ENCODE measurements at places on chromosomes 6 and 20. TPM values are rescaled to one million over a fixed set of nuclear protein-coding genes. Genes with fewer than 3 reads are reported as not detected.

The CDKN1A gene
- total RNA-seq, result 10.5 TPM

The SLC17A3 gene
- total RNA-seq, result 0.81 TPM

The ABHD12 gene
- 30.9 TPM for total RNA-seq

The PDE10A gene
- not detected for total RNA-seq

DNA sequence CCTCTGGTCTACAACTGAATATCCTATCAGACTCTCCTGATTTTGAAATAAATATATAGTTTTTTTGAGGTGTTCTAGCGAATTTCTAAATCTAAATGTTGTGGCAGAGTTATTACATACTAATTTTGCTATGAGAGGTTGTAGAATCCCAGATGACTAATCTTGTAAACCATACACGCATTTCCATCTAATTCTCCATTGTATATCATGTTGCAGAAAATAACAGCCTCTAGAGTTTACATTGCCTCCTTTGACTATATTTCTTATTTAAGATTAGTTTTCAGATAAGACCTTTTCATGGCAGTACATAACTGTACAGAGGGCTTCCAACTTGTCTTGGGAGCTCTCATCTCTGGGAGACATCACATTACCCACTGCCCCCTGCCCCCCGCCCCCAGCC lies 22.9 kb downstream of the PTPN1 start:
- H3K27me3 ChIP-seq, result no peaks in the 10 kb centered on the region
- no peak for DNase-seq
- no peak overlapping the region for H3K27ac ChIP-seq
- peaks cover 2% of the 10 kb centered on the region for H3K36me3 ChIP-seq
- no peak overlapping the region for H3K4me3 ChIP-seq

- H3K4me3 ChIP-seq, result no peak overlapping the region
- no peak overlapping the region for H3K27ac ChIP-seq
- no peak for DNase-seq
- H3K36me3 ChIP-seq, result no peaks in the 10 kb centered on the region
- no peaks in the 10 kb centered on the region for H3K4me1 ChIP-seq
These were observed 748.4 kb downstream of the PTPRT start for GRCh38 chr20:42441196-42441863.

DNA sequence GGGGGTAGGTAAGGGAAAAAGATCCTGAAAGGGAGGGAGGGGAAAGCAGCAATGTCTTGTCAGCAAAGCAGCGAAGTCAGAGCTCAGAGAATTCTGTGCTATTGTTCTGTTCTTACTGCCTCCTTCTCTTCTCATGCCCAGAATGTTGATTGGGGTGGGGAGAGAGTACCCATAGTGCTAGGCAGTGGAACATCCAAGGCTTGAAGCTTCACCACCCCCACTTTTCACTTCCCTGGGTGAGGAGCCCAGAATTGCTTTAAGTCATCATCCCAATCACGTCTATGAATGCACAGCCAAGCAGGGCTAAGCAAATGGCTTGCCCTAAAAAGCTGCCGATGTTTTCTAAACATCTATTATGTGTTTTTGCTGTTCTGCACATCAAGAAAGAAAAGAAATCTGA lies 16.5 kb downstream of the REPS1 start:
- peaks cover 75% of the 10 kb centered on the region for H3K4me1 ChIP-seq
- no peak overlapping the region for H3K27ac ChIP-seq
- no peaks in the 10 kb centered on the region for H3K27me3 ChIP-seq
- H3K4me3 ChIP-seq, result no peak overlapping the region

GRCh38 chr6:97059473-97059872 lies 134.9 kb downstream of the KLHL32 start:
- peak; percentile 29 for DNase-seq
- H3K4me1 ChIP-seq, result no peaks in the 10 kb centered on the region
- no peaks in the 10 kb centered on the region for H3K36me3 ChIP-seq
- H3K4me3 ChIP-seq, result no peak overlapping the region
- H3K27ac ChIP-seq, result no peak overlapping the region
- no peaks in the 10 kb centered on the region for H3K27me3 ChIP-seq

DNA sequence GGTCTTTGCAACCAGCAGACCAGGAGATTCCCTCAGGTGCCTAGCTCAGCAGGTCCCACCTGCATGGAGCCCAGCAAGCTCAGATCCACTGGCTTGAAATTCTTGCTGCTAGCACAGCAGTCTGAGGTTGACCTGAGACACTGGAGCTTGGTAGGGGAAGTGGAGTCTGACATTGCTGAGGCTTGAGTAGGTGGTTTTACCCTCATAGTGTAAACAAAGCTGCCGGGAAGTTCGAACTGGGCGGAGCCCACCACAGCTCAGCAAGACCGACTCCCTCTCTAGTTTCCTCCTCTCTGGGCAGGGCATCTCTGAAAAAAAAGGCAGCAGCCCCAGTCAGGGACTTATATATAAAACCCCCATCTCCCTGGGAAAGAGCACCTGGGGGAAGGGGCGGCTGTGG lies 34.3 kb downstream of the PRSS35 start:
- H3K4me3 ChIP-seq, result no peak overlapping the region
- H3K27me3 ChIP-seq, result no peaks in the 10 kb centered on the region
- no peak for DNase-seq
- H3K27ac ChIP-seq, result no peak overlapping the region
- H3K4me1 ChIP-seq, result no peaks in the 10 kb centered on the region
- no peaks in the 10 kb centered on the region for H3K36me3 ChIP-seq

- H3K36me3 ChIP-seq, result peaks cover 38% of the 10 kb centered on the region
- H3K27ac ChIP-seq, result no peak overlapping the region
- peak; percentile 17 for DNase-seq
- no peaks in the 10 kb centered on the region for H3K4me1 ChIP-seq
- no peaks in the 10 kb centered on the region for H3K27me3 ChIP-seq
These were observed 87.6 kb downstream of the ASXL1 start for GRCh38 chr20:32445539-32446273.

GRCh38 chr6:143629104-143630080 lies 48.4 kb upstream of the PHACTR2 start:
- no peak overlapping the region for H3K27ac ChIP-seq
- H3K36me3 ChIP-seq, result no peaks in the 10 kb centered on the region
- peaks cover 22% of the 10 kb centered on the region for H3K4me1 ChIP-seq
